ENCODE measurements at places on chromosomes 12 and 14.

DNA sequence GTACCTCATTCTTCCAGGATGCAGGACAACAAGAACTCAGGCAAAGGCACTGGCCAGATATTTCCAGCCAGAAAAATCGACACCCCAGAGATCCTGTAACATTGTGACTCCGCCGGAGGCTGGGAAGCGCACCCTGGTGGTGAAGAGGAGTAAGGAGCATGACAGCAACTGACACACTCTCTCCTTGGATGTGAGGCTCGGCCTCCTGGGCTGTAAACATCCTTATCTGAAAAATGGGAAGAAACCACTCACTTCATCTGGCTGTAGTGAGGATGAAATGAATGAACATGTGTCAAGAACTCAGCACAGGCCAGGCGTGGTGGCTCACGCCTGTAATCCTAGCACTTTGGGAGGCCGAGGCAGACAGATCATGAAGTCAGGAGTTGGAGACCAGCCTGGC, 27.5 kb downstream of the TCHP start:
- DNase-seq, result peak; percentile 78

DNA sequence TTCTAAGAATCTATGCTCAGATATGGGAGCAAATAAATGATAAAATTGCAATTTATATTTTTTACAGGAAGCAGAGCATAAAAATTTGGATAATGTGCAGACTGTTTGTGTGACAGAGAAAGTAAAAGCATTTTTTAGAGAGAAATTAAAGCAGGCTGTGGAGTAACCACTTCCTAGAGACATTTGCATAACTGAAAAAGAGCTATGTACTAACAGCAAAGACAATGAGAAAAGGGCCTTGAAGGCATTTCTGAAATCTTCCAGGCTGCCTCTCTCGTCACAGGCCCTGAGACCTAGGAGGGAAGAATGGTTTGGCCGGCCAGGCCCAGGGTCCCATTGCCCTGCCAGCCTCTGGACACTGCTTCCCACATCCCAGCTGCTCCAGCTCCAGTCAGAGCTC, 247.2 kb downstream of the ALX1 start:
- DNase-seq, result no peak

- peak; percentile 12 for DNase-seq
These were observed 73.9 kb downstream of the SPPL3 start for GRCh38 chr12:120830052-120830940.

GRCh38 chr14:96631621-96632362, 129.6 kb downstream of the PAPOLA start:
- no peak for DNase-seq

DNA sequence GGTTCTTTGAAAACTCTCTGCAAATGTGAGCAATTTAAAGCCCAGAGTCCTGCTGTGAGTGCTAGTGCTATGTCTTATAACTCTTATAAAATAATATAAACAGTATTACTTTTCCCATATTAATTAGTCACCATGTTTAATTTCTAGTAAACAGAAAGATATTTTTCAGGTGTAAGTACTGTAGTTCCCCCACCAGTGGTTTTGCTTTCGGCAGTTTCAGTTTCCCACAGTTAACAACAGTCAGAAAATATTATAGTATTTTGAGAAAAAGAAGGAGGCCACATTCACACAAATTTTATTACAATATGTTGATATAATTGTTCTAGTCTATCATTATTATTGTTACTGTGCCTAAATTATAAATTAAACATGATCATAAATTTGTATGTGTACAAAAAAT, 800.5 kb downstream of the LRFN5 start:
- DNase-seq, result no peak

DNA sequence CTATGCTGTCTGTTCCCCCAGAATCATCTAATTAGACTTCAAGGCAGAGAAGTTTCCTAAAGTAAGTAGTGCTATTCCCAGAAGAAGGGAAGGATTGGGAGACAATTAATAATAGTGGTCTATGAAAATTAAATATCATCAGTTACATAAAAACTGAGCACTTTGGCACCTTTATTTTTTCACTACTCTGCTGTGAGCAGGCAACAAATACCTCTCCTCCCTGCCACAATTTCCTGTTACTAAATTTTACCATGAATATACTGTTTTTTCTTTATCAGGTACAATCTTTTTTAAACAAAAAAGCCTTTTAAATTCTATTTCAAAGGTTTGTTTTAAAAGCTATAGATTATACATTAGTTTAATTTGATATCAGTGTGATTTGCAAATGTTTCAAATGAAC, 29.4 kb upstream of the KRAS start:
- DNase-seq, result no peak

DNA sequence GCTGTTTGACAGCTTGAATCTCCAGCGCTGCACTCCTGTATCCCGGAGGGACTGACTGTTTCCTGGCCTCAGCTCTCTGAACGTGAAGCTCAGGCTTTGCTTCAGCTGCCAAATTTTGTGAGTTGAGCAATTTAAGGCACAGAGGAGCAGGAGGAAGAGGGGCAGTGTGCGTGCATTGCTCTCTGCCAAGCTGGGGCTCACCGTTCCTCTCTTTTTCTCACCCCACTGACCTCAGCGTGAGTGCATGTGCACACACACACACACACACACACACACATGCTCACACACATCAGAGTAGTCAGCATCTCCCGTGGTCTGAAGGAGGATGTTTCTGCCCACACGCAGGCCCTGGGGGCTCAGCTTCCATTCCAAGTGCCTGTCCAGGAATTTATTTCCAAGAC, 27.8 kb upstream of the BDKRB2 start:
- DNase-seq, result no peak

Measured in HuH-7 (cell line).